Activated T-cell treated with anti-CD3 and anti-CD28 coated beads, Interleukin-2, amount 50 U/mL, for 1 hour (primary cell): ENCODE measurements at places on chromosomes 12 and 14.
A peak's percentile ranks its signal among the peaks of the same experiment; 100 is the strongest.

GRCh38 chr12:117334855-117335587, 26.4 kb downstream of the NOS1 start:
- DNase-seq: no peak

GRCh38 chr12:107359382-107359781, 266.0 kb upstream of the CRY1 start:
- no peak for DNase-seq

DNA sequence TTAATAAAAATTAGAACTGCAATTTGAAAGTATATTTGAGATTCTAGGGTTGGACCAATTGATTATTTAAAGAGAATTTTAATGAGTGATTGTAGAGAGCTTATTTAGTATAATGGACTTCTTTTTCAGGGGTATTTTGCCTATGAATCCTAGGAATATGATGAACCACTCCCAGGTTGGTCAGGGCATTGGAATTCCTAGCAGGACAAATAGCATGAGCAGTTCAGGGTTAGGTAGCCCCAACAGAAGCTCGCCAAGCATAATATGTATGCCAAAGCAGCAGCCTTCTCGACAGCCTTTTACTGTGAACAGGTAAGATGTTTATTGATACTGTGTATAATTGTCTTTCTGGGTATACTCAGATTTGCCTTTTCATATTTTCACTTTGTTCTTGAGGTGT, 35.9 kb upstream of the KCNMB4 start:
- DNase-seq: no peak

- no peak for DNase-seq
These were observed 513.3 kb upstream of the CCDC196 start for GRCh38 chr14:65972891-65973290.

- DNase-seq: no peak
These were observed 307.2 kb downstream of the CACNA1C start for GRCh38 chr12:2359725-2360629.

DNA sequence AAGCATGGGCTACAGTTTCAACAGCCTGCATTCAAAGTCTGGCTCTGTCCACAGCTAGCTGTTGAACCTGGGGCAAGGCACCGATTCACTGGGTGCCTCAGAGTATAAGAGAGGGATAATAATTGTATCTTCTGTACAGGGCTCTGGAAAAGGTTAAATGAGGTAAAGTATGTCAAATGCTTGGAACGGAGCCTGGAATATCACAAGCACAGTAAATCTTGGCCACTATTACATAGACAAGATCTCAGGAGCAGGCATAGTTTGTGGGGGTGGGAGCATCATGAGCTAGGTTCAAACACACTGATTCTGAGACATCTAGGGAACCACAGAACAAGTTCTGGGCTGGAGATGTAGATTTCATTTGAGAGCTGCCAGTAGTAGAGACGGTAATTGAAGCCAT, 203.7 kb upstream of the NUDT4 start:
- DNase-seq: no peak

GRCh38 chr12:79250186-79250585, 385.6 kb downstream of the SYT1 start:
- DNase-seq: no peak

DNA sequence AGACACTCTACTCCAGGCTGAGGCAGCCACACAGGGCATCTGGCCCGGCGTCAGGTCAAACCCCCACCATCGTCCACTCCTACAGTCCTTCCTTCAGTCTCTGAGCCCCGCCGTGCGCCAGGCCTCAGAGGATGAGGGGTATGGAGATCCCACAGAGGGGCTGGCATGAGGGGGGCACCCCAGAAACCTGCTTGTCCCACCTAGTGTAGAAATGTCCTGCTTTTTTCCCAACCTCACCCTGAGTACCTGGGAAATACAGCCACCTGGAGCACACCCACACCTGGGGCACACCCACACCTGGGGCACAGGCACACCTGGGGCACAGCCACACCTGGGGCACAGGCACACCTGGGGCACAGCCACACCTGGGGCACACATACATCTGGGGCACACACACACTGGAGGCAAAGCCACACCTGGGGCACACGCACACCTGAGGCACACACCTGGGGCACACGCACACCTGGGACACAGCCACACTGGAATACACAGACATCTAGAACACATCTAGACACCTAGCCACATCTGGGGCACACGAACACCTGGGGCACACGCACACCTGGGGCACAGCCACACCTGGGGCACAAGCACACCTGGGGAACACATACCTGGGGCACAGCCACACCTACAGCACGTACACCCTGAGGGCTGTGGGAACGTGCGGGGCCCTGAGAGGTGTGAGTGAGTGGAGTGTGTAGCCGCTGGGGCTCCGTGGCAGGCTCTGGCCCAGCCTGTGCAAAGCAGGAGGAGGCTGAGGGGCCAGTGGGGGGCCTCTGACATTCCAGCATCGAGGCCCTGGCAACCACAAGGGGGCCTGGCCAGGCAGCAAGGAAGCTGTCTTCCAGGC, 18.4 kb downstream of the AKT1 start:
- DNase-seq: no peak

DNA sequence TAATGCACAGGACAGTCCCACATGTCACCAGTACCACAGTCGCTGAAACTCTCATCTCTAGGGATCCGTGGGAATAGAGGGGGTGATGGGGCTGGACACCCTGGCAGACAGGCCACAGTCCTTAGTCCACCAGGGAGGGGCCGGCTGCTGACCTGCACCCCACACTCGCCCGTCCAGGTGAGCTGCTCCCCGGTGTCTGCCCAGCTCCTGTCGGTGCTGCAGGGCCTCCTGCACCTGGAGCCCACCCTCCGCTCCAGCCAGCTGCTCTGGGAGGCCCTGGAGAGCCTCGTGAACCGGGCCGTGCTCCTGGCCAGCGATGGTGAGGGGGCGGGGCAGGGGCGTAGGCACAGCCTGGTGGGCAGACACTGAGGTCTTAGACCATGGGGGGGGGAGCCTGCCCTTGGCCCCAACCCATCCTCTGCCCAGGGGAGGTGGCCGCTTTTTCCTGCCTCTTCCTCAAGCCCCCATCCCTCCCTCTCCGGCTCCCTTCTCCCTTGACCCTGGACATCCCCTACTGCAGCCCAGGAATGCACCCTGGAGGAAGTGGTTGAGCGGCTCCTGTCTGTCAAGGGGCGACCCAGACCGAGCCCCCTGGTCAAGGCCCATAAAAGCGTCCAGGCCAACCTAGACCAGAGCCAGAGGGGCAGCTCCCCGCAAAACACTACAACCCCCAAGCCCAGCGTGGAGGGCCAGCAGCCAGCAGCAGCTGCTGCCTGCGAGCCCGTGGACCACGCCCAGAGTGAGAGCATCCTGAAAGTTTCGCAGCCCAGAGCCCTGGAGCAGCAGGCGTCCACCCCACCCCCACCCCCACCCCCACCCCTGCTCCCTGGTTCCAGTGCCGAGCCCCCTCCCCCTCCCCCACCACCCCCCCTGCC, 17.1 kb upstream of the ADSS1 start:
- DNase-seq: no peak

DNA sequence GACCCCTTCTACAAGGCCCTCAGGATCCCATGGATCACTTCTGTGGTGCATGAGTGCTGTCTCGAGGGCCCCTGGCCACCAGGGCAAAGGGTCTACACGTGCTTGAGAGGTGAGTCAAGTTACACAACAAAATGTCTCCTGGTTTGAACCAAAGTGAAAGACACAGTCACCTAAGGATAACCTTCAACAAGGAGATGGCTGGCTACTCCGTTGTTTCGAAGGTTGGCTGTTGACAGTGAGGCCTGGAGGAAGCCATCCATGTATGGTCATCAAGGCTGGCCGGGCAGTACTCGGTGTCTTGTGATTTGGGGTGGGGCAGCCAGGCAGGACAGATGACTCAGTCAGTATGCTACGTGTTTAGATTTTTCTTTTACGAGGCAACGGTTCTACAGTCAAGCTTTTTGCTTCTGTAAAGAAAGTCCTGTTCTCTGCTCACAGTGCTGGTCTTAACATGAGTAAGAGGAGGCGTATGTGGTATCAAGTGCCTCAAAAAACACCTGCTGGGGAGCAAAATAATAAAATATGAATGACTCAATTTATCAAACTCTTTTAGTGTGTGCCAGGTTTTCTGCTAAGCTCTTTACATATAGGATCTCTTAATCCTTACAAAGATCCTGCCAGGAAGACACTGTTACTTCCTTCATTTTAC, 18.0 kb upstream of the NT5DC3 start:
- DNase-seq: no peak

DNA sequence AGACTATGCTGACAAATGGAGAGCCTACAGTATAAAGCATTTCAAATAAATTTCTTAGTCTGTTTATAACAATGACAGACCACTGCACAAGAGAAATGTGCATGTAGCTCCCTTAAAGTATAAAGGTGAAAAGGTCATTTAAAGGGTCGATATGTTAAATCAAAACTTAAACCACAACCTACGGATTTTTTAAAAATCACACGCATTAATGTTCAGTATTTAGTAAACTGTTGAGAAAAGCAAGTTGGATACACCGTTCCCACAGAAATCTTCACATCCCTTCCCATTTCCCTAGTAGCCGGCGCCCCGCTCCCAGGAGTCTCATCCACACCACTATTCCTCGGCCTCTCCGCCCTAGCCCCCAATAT, 614 bp downstream of the FKBP3 start:
- no peak for DNase-seq

DNA sequence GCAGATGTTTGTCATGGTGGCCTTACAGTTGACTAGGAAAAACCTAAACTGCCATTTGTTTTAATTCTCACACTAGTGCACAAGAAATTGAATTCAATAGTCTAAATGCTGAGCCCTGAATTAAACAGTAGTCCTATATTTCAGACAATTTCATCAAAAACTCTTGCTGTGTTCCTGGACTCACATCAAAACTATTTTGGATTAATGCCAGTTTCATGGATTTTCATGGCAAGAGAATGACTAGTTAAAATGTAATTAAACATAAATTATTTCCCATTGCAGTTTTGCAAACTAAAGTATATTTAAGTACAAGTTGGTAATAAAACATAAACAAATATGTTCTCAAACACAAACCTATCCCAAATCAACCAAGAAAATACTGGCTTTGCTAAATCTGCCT, 468.0 kb upstream of the PRICKLE1 start:
- DNase-seq: no peak

- no peak for DNase-seq
These were observed 44.2 kb upstream of the TSPAN9 start for GRCh38 chr12:3032770-3033538.

DNA sequence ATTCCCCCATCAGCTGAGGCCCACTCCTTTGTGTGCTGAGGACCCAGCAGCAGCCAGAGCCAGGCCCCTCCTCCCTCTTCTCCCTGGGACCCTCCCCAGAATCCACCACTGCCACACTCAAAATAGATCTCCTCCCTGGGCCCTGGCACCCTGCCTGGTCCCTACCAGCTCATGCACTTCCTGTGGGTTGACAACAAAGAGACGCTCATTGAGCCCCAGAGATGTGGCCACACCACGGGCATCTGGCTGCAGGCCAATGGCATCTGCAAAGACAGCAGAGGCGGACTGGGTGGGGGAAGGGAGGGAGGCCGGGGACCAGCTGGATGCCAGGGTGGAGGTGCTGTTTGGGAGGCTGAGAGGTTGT, 16.0 kb upstream of the ENDOU start:
- DNase-seq: peak; percentile 68

- no peak for DNase-seq
These were observed 8.8 kb upstream of the PEX5 start for GRCh38 chr12:7180685-7181084.

DNA sequence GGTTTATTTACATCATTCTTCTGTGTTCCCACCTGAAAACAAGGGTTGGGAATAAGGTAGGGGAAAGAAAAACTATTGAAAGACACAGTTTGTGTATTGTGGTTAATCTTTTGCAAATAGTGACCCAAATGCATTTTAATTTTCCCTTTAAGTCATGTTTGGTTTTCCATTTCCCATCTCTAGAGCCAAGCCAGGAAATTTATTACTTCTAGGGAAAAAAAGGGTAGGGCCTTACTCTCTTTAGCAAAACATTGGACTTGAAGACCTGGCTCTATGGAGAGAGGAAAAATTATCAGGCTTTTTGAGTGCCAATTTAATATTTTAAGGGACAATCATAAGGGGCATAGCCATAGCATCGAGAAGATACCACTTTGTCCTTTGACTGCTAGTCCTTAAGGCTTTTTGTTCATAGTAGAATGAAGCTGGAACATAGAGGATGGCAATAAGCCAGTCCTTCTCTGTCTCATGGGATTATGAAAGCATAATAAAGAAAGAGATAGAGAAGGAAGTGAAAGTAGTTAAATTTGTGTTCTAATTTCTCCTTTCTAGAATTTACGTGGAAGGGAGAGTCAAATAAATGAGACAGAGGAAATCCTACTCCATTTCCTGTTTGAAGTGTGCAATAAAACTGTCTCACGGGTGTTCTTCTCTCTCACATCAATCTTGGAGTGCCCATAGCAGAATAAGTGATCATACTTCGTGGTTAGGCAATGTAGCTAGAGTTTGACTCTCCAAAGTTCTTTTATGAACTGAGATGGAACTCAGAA, 50.9 kb upstream of the PPFIA2 start:
- no peak for DNase-seq

- peak; percentile 5 for DNase-seq
These were observed 49.5 kb downstream of the BEGAIN start for GRCh38 chr14:100537446-100538350.

GRCh38 chr12:81596558-81596957, 162.6 kb downstream of the PPFIA2 start:
- no peak for DNase-seq

GRCh38 chr12:111448266-111448830, 42.6 kb downstream of the SH2B3 start:
- no peak for DNase-seq
